Left lung (tissue), 14 donors: ENCODE measurements at places on chromosomes 1 and 21. TPM values are rescaled to one million over a fixed set of nuclear protein-coding genes. Genes with fewer than 3 reads are reported as not detected.

The PTPRC gene
- total RNA-seq: 180 TPM

The SLC30A2 gene
- not detected for total RNA-seq

The CHD5 gene
- total RNA-seq: 0.13 TPM

The SVBP gene
- 15.7 TPM for total RNA-seq

DNA sequence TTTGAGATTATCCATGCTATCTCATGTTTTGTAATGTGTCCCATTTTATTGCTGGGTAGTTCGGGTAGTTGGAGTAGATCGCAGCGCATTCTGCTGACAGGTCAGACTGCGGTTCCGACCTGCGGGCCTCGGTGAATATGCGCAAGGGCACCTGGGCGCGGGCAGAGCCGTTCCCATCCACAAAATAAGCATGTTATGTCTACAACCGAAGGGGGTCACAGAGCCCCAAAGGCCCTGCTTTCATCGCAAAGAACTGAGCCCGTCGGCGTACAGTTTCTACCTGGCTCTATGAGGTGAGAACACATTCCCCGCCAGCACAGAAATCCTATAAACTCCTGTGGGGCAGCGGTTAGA lies 88.4 kb downstream of the PRKAB2 start:
- H3K27ac ChIP-seq: no peak overlapping the region
- H3K4me3 ChIP-seq: peak overlapping the region; percentile 41
- peaks cover 74% of the 10 kb centered on the region for H3K27me3 ChIP-seq
- DNase-seq: no peak
- peaks cover 9% of the 10 kb centered on the region for H3K4me1 ChIP-seq
- no peaks in the 10 kb centered on the region for H3K36me3 ChIP-seq

DNA sequence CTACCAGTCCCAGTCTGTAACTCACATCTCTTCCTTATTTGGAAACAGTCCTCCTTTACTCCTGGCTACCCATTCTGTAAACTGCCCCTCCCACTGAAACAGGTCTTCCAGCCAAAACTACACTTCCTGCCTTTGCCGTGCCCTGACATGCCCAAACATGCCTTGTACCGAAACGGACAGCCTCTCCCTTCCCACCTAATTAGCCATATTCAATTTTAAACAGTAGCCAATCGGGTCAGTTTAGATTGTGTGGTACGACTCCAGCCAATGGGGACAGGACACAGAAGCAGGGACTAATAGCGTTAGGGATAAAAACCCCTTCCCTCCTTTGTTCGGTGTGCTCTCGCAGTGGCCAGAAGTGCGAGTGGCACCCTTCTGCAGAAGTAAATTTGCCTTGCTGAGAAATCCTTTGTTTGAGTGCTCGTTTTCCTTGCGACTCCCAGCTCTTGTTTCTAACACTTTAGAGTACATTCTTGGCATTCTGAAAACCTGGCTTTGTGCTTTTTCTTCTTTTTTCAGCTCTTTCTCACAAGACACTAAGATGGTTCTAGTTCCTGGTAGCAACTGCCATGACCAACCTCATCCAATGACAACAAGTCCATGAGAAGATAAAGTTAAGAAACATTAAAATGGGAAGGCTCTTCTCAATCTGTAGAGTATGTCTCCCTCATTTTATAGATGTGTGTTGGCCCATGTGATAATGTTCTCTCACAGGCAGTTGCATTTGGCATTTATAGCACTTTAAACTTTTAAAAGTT lies 325.1 kb upstream of the GREM2 start:
- no peaks in the 10 kb centered on the region for H3K36me3 ChIP-seq
- H3K4me3 ChIP-seq: no peak overlapping the region
- DNase-seq: no peak
- H3K27ac ChIP-seq: no peak overlapping the region
- H3K27me3 ChIP-seq: no peaks in the 10 kb centered on the region
